PC-9 (cell line): ENCODE measurements at places on chromosomes 2 and 18. TPM values are rescaled to one million over a fixed set of nuclear protein-coding genes. Genes with fewer than 3 reads are reported as not detected.

DNA sequence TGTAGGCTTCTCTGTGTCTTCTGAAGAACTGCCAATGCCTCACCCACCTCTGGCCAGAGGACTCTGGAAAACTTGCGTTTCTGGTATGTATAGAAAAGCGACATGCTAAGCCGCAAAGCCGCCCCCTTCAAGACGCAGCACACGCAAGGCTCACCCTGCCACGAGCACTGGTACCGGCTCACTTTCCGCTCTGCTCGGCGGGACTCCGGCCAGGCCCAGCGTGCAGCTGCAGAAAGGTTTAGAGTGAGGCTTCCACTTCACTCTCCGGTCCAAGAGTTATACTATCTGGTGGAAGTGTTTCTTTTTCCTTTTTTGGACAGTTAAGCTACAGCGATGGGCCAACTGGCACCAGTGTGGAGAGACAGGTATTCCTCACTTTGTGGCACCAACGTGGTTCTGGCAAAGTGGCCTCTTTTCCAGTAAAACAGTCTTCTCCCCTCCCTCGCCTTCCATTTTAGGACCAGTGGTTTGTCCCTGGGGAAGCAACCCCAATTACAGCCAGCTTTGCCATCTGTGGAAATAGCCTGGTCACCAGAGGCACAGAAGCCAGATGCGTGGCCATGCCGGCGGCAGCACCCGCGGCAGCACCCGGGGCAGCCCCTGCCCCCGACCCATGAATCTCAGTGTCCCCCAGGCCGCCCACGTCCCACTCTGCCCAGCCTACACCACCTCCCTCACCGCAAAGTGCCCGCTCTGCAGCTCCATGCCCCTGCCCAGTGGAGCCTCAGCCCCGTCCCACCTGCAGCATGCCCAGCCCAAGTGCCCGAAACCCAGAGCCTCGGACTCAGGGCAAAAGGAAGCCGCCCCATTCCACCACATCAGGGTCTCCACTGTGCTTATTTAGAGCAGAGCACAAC is 91.6 kb upstream of the CTDP1 start:
- DNase-seq: no peak
- H3K4me3 ChIP-seq: no peak overlapping the region
- no peaks in the 10 kb centered on the region for H3K4me1 ChIP-seq
- H3K36me3 ChIP-seq: no peaks in the 10 kb centered on the region

- no peaks in the 10 kb centered on the region for H3K27me3 ChIP-seq
- no peaks in the 10 kb centered on the region for H3K4me1 ChIP-seq
- DNase-seq: no peak
- H3K27ac ChIP-seq: no peak overlapping the region
- H3K4me3 ChIP-seq: no peak overlapping the region
- H3K36me3 ChIP-seq: no peaks in the 10 kb centered on the region
Measured at GRCh38 chr2:237235383-237236095, 149.8 kb downstream of the COPS8 start.

GRCh38 chr2:64768491-64769005 is 114.8 kb upstream of the SERTAD2 start:
- H3K27ac ChIP-seq: peak overlapping the region; percentile 84
- peak overlapping the region; percentile 66 for H3K4me3 ChIP-seq
- peaks cover 45% of the 10 kb centered on the region for H3K4me1 ChIP-seq
- DNase-seq: no peak
- H3K36me3 ChIP-seq: no peaks in the 10 kb centered on the region

The SKA1 gene
- 14.7 and 18.3 TPM in 2 replicates for total RNA-seq

The SNTG2 gene
- not detected in 2 replicates for total RNA-seq
